NCI-H1694 treated with DMSO at 0.1 percent for 48 hours (cell line): ENCODE measurements at places on chromosomes 3 and 15.

DNA sequence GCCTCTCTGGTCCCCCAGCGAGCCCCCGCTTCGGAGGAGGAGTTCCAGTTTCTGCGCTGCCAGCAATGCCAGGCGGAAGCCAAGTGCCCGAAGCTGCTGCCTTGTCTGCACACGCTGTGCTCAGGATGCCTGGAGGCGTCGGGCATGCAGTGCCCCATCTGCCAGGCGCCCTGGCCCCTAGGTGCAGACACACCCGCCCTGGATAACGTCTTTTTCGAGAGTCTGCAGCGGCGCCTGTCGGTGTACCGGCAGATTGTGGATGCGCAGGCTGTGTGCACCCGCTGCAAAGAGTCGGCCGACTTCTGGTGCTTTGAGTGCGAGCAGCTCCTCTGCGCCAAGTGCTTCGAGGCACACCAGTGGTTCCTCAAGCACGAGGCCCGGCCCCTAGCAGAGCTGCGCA lies 3.5 kb downstream of the PML start:
- DNase-seq: peak; percentile 76

- no peak for DNase-seq
These were observed 141.9 kb downstream of the TPRA1 start for GRCh38 chr3:127448671-127449070.

DNA sequence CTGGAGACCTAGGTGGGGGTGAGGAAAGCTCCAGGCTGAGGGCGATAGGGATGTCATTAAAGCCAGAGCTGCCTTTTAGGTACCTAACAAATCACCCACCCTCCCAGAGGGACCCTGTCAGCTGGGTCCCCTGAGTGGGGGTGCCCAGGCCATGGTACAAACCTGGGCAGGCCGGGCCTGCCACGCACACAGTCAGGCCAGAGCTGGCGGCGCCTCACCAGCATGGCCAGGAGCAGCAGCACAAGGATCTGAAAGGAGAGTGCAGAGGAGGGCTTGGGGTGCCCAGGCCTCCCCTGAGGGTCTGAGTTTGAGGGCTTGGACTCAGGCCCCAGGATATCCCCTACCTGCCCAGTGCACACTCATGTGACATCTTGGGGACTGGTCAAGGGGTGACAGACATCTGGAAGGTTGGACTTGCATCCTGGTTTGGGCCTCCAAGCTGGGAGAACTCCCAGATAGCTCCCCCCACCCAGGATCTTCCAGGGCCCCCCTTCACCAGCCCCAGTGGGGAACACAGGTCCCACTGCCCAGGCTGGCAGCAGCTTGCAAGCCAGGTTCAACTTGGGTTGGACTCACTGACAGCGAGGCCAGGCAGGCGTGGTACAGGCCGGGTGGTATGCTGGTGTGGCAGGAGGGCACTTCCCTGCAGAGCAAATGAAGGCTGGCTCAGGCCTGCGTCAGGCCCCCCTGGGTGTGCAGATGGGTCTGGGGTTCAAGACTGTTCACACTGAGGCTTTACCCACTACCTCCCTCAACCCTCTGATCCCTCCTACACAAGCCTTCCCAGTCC lies 5.2 kb downstream of the STRA6 start:
- no peak for DNase-seq

- peak; percentile 45 for DNase-seq
These were observed 524 bp upstream of the TOPBP1 start for GRCh38 chr3:133662278-133662651.

- no peak for DNase-seq
These were observed 63.3 kb upstream of the TPM1 start for GRCh38 chr15:62979252-62979651.

DNA sequence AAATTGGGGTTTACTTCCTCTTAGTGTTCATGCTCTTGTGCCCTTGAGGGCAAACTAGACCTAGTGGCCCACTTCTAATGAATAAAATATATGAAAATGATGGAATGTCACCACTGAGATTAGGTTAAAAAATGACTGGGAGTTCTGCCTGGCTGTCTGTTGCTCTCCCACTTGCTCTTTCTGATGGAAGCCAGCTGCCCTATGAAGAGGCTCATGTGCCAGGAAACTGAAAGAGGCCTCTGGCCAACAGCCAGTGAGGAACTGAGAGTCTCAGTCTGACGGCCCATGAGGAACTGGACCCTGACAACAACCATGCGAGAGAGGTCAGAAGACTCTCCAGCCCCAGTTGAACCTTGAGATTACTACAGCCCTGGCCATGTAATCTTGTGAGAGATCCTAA lies 107.1 kb upstream of the FHIT start:
- no peak for DNase-seq

- DNase-seq: peak; percentile 89
These were observed 293.8 kb downstream of the MEX3B start for GRCh38 chr15:81751816-81752545.

GRCh38 chr15:31477851-31478701 lies 151.4 kb downstream of the KLF13 start:
- no peak for DNase-seq

DNA sequence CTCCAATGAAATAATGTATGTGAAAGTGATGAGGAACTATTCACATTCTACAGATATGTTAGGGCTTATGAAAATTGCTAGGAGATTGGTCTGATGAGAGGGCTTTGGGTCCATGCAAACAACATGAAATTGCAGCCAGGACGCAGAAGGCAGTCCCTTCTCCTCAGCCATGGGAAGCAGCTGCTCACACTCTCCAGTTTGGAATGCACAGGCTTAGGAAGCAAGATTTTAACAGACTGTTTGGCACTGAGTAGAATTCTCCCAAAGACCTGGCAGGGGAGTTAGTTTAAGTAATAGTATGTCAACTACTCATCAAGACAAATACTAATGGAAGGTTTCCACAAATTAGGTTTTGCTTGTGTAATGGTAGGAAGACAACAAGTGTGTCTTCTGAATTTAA lies 500.7 kb upstream of the ARRDC4 start:
- DNase-seq: no peak

DNA sequence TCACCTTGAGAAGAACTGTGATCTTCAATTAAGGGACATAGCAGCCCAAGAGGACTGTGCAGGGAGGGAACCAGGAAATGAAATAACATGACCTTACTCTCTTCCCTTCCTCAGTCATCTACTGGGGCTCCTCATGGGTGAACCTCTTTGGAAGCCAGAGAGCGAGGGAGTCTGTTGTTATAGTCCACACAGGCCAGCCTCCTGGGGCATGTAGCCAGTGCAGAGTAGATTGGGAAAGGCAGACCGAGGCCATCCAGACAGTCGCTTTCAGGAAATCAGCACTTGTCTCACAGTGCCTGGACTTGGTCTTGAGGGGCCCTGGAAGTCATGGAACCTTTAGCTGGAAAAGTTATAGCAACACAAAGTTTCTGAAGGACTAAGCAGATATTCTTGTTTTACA lies 6.1 kb downstream of the CRTAP start:
- no peak for DNase-seq

DNA sequence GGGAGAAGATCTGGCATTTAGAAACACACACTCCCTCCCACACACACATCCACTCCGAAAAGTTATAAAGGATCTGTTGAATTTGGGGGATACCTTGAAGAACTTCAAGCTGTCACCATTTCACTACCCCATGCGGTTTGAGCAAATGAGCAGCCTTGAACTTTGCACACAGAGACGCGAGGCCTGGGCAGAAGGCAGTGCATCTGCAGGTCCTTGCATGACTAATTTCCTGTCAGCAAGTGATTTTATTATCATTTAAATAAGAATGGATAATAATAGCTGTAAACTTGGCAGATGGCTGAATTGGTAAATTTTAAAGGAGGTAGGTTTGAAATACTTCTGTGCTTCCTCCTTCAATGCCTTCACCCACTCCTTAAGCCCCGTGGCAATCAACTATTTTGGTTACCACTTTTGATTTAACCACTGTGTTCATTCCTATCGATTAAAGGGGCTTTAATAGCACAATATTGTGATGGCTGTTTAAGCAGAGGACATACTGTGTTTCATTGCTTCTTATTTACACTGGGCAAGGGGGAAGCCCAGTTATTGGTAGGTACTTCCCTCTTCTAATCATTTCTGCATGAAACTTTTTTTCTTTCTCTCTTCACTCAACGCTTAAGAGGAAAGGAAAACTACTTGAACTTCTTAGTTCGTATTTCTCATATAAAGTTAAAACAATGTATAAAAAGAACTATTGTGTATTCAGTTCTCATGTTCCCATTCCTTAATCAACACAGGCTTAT lies 108.1 kb downstream of the ROBO2 start:
- DNase-seq: no peak

DNA sequence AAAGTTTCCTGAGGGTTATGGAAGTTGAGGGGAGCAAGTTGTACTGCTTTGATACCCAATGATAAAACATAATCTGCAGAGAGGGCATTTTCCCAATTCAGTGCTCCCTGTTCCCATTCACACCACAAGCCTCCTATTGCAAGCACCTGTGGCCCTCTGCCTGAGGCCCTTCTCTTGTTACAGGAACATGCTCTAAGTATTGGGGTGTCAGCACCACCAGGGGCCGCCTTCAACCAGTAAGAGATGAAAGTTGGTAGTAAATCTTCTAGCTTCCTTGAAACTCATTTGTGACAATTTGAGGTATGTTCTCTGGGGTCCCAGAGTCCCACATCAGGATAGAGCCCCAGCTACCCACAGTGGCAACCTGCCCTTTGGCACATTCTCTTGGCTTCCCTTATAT lies 265.4 kb upstream of the ARHGEF26 start:
- DNase-seq: no peak
